Naive thymus-derived CD4-positive, alpha-beta T cell (primary cell): ENCODE measurements at places on chromosomes 2 and 18. TPM values are rescaled to one million over a fixed set of nuclear protein-coding genes. Genes with fewer than 3 reads are reported as not detected.

DNA sequence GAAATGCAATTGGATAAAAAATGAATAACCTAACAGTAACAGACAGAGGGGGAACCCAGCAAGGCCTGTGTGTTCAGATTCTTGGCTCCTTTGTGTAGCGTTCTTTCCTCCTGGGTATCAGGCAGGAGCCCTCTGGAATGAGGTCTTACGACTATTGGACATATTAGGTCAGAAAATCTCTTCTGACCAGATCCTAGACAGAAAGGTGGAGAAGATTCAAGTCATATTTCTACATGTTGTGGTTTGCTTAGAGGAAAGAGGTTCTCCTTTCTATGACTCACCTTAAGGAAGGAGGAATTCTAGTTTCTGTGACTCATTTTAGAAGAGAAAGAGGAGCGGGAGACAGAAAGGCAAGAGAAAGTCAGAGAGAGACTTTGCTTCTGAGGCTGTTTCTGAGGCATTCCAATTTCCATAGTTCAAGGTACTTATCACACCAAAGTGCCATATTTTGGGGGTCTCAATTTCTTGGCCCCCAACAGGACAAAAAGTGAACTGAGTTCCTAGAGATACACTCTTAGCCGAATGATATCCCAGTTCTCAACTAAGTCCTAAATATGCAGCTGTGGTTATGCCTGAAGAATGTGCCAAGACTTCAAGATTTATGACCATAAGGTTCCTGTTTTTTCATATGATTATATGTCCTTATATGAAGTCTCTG is 618.6 kb downstream of the ZEB2 start:
- DNase-seq, result no peak

DNA sequence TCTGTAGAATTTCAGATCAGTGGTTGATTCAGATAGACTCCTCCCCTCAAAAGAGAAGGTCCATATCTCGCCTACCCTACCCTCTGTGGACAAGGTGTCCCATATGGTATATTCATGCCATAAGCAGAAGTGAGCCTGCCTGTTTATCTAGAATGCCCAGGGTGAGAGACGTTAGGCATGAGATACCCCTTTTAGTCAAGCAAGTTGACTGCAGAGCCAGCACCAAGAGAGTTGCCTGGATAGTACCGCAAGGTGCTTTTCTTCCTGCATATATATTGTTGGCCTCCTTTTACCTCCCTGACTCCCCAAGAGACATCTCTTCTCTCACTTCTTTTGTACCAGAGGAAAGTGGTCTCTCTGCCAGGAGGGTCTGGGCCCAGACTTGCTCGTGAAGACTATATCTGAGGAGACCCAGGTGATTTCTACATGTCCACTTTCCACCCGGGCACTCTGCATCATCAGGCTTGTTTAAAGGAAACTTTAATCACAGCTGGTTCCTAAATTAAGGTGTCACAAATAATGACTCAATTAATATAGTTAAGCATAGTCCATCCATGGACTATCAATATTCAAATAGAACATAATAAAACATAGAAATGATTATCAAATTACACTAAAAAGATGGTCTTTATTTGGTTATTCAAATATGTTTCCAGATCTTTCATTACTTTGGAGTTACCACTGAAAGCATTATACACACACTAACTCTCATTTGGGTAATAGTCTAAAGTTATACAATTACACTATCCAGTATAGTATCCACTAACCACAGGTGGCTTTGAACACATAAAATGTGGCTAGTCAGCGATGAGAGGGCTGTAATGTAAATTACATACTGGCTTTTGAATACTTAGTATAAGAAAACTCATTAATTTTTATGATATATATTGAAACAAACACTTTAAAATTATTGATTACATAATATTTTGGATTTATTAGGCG is 4.1 kb downstream of the ITGA4 start:
- DNase-seq, result no peak

DNA sequence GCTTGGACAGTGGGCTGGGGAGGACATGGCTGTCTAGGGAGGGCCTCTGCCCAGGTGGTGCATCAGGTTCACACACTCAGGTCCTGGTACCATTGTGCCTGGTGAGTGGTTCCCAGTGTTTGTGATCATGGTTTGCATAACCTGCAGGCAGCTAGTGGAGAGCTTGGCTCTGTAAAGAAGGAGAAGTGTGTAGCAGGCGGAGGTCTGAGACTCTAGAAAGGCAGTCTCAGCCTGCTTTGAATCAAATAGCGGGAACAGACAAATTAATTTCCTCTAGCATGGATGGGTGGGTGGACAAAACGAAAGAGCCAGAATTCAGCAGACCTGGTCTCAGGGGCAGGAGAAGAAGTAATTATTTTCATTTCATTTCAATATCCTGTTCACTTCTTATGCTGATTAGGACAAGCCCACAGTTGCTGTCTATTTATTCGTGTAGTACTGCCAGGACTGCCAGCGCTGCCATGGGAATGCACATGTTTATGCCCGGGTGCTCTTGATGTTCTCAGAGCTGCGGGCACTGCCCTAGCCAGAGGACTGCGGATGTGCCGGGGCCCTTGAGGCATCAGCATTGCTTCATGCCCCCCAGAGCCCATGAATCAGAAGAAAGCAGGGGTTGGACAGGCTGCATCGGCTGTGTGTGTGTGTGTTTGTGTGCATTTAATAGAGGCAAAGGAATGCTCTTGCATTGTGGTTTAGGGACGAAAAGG is 45.4 kb upstream of the DLX2 start:
- no peak for DNase-seq

DNA sequence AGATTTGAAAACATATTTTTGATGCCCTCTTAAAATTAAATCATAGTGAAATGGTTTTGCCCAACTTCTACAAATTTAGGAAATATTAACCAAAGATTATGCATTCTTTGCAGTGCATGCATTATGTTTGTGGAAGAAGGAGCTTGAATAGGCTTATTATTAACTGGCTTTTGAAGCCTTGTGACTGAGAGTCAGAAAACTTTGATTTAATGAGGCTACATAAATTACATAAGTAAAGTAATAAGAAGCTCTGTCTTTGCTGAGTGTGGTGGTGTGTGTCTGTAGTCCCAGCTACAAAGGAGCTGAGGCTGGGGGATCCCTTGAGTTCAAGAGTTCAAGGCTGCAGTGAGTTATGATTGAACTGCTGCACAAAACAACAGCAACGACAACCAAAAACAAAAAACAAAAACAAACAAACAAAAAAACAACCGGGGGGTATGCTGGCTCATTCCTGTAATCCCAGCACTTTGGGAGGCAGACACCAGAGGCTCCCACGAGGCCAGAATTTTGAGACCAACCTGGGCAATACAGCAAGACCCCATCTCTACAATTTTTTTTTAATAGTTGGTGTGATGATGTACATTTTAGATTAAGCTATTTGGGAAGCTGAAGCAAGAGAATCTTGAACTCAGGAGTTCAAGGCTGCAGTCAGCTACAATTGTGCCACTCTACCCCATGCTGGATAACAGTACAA is 57.0 kb upstream of the LRRTM4 start:
- DNase-seq, result no peak

DNA sequence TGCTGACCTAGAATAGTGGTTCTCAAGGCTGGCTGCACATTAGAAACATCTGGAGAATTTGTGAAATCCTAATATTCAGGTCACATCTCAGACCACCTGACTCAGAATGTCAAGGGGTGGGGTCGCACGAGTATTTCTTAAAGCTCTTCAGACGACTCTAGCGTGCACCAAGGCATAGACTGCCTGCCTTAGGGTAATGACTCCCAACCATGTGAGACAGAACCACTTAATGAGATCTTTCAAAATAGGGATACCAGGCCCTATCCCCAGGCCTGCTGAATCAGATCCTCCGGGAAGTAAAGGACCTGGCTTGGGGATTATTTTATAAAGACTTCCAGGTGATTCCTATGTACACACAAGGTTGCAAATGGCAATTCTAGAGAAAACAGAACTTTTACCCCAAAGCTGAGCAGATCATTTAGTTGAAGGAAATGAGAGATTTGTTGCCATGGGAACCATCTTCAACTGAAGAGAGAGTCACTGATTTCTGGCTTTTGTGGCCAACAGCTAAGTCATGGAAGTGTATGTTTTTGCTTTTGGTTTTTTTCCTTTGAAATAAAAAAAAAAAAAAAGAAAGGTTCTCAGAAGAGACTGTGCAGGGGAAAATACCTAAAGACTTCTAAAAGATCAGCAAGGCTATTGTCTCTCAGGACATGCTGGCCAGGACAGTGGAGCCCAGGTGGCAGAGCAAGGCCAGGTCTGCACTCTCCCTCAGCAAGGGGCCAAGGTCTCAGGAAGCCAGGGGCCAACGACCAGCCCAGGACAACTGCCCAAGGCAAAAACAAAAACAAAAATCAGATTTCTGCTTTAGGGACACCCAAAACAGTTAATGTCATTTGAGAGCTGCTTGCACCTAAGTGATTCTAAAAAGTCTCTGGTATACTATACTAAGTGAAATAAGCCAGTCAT is 15.3 kb upstream of the LOXHD1 start:
- no peak for DNase-seq

GRCh38 chr2:108297436-108298141 is 8.9 kb downstream of the SULT1C2 start:
- DNase-seq, result no peak

DNA sequence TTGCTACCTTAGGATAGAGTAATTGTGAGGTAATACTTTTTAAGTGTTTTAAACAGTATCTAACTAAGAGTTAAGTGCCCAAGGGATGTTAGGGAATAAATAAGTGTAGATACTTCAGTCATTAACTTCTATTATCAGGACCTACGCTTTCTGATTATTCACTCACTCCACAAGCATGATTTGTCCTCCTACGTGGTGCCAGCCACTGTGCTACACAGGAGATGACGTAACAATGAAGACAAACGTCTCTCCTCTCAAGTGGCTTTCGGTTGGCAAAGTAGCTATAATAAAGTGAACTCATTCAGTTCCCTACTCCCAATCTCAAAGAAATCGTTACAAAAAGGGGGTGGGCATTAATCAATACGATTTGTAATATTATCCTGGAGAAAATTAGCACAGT is 100.9 kb upstream of the SETBP1 start:
- no peak for DNase-seq

DCDC2C gene
- not detected for total RNA-seq
